ENCODE measurements at places on chromosomes 5 and 9. TPM values are rescaled to one million over a fixed set of nuclear protein-coding genes. Genes with fewer than 3 reads are reported as not detected.

DNA sequence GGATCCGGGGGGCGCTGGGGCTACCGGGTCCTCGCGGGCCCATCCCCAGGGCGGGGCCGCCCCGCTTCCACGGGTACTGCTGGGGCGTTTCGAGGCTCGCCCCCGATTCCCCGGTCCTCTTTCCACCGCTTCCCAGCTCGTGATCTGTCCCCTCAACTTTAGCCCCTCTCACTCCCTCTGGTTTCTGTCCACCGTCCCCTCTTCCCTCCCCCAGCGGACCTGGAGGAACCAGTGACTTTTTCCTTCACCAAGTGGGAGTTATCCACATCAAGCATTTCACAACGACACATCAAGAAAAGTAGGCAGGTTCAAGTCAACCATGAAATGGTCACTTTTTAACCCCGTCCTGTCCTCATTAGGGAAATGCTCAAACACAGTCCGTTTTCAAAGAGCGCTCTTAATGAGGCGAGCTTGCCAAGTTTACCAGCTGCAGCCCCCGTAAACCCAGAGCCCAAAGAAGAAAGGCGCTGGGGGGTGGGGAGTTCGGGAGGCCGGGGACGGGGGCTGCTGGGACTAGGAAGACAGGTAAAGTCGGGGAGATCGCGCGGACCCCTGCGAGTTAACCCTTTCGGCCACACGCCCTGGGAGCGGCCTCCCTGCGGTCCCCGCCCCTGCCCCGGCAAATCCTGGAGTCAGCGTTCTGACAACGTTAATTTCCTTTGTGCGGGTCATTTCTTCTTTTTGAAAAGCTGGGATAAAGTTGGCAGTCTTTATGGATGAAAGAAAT lies 2.1 kb upstream of the NFIB start:
- peak; percentile 56 for DNase-seq

GRCh38 chr5:58457050-58457449 lies 2.8 kb downstream of the PLK2 start:
- no peak for DNase-seq

GRCh38 chr9:127319366-127320114 lies 55.0 kb downstream of the GARNL3 start:
- no peak for DNase-seq

DNA sequence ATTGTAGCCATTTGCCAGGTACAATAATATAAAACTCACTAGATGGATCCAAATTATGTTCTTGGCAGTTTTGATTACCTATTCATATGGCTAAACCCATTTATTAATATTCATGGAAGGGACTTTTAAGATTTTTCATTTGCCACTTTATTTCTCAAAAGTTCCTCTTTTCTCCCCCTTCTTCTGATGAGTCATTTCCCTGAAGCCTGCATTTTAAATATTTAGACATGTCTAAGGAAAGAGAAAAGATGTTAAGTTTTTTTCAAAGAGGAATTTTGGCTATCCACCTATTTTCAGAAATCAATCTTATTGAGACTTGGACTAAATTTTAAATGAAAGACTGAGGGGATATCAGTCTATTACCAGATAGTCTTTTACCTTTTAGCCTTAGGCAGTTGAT lies 1189.4 kb downstream of the EFNA5 start:
- DNase-seq: peak; percentile 13

- DNase-seq: peak; percentile 58
These were observed 69.8 kb downstream of the KDM4C start for GRCh38 chr9:6827439-6828145.

DNA sequence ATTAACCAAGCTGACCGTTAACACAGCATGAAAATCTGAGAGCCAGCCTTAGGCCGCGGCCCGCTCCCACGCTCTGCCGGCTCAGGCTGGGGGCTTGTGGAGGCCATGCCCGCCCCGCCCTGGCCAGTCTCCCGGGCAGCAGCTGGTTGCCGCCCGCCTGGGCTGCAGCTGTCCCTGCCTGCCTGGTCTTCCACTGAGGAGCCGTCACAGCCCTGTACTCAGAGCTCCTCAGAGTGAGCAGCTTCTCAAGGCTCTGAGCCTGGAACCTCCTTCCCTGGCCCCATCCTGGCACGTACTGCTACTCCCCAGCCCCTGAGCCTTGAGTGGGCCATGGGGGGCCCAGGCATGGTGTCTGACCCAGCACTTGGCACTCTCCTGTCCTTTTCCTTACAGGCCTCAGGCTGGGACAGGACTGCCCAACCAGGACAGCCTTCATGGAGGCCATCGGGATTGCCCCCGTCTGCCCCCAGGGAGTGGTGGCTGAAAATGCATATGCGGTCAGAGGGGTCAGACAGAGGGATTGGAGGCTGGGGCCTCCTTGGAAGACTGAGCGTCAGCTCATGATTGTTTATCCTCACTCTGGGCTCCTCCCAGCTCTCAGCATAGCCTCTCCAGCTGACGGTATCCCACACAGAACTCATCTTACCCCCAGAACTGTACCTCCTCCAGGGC lies 11.9 kb downstream of the FGFR4 start:
- no peak for DNase-seq

LCN6 gene
- not detected for polyA plus RNA-seq

PCDHB2 gene
- polyA plus RNA-seq: 3.1 TPM

HAVCR1 gene
- polyA plus RNA-seq: not detected

DOK3 gene
- 1.5 TPM for polyA plus RNA-seq
